Natural killer cell (primary cell): ENCODE measurements at places on chromosomes 2 and 18. TPM values are rescaled to one million over a fixed set of nuclear protein-coding genes. Genes with fewer than 3 reads are reported as not detected.

The HOXD13 gene
- total RNA-seq = not detected

The FIGN gene
- total RNA-seq = not detected

The RUFY4 gene
- 3.1 TPM for total RNA-seq

- no peak for DNase-seq
- H3K4me3 ChIP-seq = no peak overlapping the region
- no peaks in the 10 kb centered on the region for H3K27me3 ChIP-seq
Observed at GRCh38 chr2:170176212-170176611, 1.7 kb upstream of the MYO3B start.

GRCh38 chr2:64283006-64283570 is 138.9 kb upstream of the PELI1 start:
- no peak overlapping the region for H3K4me3 ChIP-seq
- DNase-seq = no peak
- H3K27me3 ChIP-seq = no peaks in the 10 kb centered on the region

DNA sequence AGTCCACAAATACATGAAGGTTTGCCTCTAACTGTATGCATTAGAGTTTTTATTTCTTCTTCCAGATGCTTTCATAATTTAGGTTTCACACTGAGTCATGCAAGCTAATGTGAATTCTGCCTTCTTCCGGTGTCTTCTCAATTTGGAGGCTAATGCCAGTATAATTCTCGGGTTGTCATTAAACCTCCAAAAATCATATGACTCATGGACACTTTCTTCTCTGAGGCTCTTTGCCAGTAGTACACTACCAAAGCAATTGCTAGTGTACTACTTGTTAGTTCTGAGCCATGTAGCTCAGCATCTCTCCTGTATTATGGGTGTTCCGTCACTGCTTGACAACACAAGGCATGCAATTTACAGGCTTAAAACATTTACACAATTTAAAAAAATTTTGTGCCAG is 137.1 kb downstream of the VWC2L start:
- no peak overlapping the region for H3K27ac ChIP-seq
- H3K4me1 ChIP-seq = no peaks in the 10 kb centered on the region
- H3K36me3 ChIP-seq = no peaks in the 10 kb centered on the region
- H3K27me3 ChIP-seq = no peaks in the 10 kb centered on the region
- H3K4me3 ChIP-seq = no peak overlapping the region
